ENCODE measurements at places on chromosomes 1 and 21.

GRCh38 chr1:90176530-90176929 is 181.6 kb downstream of the ZNF326 start:
- no peak for DNase-seq

- DNase-seq, result no peak
Observed at GRCh38 chr21:31667132-31667531, 7.6 kb downstream of the SOD1 start.

GRCh38 chr1:36351227-36351977 is 28.0 kb upstream of the EVA1B start:
- DNase-seq, result no peak

DNA sequence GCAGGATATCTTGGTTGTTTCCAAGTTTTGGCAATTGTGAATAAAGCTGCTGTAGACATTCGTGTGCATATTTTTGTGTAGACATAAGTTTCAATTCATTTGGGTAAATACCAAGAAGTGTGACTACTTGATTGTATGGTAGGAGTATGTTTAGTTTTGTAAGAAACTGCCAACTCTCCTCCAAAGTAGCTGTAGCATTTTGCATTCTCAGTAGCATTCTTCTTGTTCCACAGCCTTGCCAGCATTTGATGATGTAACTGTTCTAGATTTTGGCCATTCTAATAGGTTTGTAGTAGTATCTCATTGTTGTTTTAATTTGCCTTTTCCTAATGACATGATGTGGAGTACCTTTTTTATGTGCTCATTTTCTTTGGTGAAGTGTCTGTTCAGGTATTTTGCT is 38.6 kb upstream of the PLA2G4A start:
- no peak for DNase-seq

DNA sequence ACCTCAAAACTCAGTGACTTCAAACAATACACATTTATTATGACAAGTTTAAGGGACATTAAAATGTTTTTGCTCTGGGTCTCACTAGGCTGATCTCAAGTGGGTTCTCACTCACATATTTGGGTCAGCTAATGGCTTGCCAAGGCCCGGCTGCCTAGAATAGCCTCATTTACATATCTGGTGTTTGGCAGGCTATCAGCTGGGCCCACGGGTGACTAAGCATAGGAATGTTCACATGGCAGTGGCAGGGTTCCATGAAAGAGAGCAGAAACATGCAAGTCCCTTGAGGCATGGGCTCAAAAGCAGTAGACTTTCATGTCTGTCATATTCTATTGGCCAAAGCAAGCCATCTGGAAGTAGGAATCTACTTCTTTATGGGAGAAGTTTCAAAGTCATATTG is 492.6 kb downstream of the KCNT2 start:
- no peak for DNase-seq
